ENCODE measurements at places on chromosomes 12 and 14.

GRCh38 chr12:998020-998874 is 7.2 kb downstream of the ERC1 start:
- no peak for DNase-seq

DNA sequence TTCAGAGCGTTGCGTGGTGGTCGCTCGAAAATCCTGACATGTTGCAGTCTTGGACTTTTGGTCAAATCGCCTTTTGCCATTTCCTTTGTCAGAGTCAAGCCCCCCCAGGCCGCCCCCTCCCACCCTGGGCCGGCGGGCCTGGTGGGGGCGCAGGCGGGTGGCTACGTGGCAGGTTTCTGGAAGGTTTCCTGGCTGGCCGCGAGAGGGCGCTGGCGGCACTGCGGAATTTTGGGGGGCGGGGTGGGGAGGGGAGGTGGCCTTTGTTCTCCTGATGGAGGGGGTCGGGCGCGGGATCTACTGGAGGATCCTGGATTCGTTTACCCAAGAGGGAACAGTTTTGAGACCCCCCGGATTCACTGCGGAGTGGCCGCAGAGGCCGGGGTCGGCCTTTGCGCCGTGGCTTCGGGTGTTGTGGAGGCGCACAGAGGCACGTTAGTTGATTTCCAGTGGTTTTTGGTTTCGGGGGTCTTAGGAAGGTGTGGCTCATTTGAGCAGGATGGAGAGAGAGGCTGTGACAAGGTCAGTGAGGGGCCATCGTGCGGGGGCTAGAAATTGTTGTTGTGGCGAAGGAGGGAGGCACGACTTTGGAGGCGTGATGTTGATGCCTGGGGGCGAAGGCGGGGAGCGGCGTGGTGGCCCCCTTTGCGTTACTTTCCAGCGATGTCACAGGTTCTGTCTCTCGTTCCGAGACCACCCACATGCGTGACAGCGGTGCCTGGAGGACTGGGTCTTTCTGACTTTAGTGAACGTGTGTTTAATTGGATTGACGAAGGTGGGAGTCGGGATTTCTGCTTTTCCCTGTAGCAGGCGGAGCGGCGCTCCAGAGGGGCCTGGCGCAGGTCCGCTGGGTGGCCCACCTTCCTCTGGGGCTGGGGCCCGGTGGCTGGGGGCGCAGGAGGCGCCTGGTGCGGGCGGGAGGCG is 1.4 kb downstream of the MEG3 start:
- no peak for DNase-seq

DNA sequence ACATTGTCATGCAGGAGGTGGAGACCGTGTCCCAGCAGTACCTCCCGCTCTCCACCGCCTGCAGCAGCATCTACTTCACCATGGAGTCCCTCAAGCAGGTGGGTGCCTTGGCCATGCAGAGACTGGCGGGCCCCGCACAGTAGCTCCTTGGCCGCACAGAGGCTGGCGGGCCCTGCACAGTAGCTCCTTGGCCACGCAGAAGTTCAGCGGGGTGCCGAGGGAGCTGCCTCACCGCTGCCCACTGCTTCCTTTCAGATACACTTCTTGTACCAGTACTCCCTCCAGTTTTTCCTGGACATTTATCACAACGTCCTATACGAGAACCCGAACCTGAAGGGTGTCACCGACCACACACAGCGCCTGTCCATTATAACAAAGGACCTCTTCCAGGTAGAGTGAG is 47.7 kb downstream of the HSP90AA1 start:
- DNase-seq, result no peak

- DNase-seq, result no peak
Measured at GRCh38 chr12:91492648-91493047, 310.0 kb upstream of the DCN start.

DNA sequence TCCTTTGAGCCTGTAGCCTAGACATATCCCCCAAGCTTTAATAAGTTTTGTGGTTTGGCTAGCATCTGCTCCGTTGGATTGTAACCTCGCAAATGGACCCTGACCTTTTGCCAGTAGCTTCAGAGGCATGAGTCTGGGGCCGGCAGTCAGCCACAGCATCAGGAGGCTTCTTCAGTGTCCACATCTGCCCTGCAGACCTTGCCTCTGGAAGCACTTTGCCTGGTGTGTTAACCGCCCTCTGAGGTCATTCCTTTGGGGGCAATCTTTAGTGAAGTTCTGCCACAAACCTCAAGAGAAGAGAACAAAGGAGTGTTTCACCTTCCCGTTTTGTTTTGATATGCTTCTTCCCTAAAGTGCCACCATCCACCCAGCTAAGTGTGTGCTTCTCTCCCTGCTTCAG is 71.4 kb downstream of the GNS start:
- DNase-seq, result no peak

All from NCI-H2081 treated with DMSO at 0.1 percent for 48 hours (cell line).